AG09319 (cell line): ENCODE measurements at places on chromosomes 11 and 22.

- no peak for DNase-seq
Observed at GRCh38 chr22:49954991-49955580, 5.5 kb upstream of the PIM3 start.

DNA sequence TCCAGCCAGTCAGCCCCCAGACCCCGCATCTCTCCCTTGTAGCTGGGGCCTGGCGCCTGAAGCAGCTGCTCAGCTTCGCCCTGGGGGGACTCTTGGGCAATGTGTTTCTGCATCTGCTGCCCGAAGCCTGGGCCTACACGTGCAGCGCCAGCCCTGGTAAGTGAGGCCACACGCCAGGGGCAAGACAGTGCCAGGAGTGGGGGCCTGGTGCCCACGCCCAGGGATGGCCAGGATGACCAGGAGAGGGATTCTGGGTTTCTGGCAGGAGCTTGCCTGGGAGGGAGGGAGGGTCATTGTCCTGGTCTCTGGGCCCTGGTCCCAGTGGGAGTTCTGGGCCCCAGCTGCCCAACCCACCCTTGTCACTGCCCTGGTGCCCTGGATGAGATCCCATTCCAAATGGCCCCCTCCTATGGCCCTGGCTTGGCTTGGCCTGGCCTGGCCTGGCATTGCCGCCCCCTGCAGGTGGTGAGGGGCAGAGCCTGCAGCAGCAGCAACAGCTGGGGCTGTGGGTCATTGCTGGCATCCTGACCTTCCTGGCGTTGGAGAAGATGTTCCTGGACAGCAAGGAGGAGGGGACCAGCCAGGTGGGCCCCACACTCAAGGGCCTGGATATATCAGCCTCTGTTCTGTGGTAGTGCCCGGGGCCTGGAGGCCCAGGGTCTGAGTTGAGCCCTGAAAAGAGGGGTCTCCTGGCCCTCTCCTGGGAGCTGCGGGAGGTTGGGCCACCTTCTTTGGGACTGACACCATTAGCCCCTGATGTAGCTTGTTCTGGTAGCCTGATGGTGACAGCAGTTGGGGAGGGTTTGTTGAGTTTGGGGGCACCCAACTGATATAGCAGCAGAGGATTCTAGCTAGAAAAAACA lies 3.7 kb downstream of the SLC39A13 start:
- DNase-seq: no peak

GRCh38 chr11:75024068-75024449 lies 35.3 kb downstream of the NEU3 start:
- DNase-seq: no peak

DNA sequence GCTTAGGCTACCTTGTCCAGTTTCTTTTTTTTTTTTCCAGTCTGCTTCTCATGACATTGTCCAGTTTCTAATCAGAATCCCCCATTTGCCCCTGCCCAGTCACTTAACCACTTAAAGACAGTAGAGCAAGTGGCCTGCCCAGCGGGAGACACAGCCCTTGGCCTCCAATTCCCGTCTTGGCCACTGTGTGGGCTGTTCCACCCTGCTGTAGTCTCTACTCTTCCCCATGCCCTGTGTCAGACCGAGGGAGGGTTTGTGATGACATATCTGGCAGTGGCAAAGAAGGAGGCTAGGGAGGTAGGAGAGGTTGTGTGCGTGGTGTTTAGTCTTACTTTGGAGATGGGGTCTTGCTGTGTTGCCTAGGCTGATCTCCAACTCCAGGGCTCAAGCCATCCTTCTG lies 11.5 kb downstream of the PPFIA1 start:
- DNase-seq: no peak

DNA sequence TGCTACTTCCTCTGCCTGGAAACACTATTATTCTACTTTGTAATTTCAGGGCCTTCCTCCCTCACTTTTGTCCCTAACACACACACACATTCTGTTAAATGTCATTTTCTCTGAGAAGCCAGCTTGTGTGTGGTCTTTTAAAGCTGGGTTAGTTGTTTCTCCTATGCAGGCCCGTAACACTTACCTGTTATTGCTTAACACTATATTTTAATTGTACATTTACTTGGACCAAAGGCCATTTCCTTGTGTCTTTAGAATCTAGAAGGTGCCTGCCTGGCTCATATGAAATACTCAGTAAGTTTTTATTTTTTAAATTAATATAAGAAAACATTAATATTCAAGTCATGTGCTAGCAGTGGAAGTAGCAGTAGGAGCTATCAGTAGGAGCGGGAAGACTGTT lies 30.6 kb downstream of the FAR1 start:
- DNase-seq: no peak

DNA sequence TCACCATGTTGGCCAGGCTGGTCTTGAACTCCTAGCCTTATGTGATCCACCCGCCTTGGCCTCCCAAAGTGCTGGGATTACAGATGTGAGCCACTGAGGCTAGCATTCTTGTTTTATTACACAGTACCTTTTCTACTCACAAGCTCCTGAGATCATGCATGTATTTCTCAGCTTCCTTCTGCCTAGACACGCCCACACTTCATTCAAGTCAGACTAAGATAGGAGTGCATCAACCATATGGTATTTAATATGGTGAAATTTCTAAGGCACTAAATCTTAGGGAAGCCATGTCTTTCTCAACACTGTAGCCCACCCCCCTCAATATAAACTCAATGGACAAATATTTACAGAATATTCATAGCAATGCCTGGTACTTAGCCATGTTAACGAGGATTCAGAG lies 62.1 kb downstream of the SLC25A17 start:
- no peak for DNase-seq

DNA sequence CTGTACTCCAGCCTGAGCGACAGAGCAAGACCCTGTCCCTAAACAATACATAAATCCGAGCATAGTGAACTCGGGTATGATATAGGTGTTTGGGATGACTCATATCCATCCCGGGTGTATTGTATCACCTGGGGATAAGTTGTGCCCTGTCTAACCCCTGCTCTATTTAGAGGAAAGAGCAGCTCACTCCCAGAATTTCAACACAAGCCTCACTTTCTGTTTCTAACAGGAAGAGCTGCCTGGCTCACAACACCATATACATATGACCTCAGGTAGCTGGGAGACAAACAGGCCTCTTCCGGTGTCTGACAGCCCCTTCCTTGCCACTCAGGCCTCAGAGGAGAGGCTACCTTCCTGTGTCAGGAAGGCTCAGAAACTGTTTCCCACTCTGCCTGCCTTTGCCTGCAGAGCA lies 9.9 kb upstream of the MICALL1 start:
- DNase-seq: no peak

DNA sequence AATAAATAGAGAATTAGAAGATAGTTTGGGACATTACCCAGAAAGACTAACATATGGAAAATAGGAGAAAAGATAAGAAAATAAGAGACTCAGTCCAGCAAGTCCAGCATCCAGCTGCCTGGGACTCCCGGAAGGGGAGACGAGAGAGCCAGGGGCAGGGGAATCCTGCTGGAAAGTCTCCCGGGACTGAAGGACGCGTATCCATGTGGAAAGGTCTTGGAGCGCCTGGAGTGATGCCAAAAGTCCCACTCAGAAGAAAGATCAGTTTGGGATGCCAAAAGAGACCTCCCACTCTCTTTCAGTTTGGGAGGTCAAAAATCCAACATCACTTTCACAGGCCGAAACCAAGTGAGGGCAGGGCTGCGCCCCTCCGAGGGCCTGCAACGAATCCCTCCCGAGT lies 30.7 kb downstream of the LRFN4 start:
- no peak for DNase-seq

- no peak for DNase-seq
Observed at GRCh38 chr11:104905271-104905670, 7.0 kb upstream of the CASP12 start.

DNA sequence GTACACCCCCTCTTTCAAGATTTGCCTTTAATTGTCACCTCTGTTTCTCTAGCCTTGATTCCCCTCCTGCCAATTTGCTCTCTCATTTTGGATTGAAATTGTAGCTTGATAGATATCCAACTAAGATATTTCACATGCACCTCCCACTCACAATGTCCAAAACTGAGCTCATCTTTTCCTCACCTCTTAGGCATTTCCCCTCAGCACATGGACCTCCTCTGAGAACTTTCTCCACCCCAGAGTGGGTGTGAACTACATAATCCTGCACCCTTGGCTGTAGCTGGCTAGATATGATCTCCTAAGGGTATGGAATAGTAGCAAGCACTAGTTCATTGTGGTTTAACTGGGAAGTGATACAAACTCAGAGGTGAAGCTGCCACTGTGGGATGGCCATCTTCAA lies 91.5 kb upstream of the SESN3 start:
- no peak for DNase-seq
